ENCODE measurements at places on chromosomes 2 and 18.
A peak's percentile ranks its signal among the peaks of the same experiment; 100 is the strongest.

DNA sequence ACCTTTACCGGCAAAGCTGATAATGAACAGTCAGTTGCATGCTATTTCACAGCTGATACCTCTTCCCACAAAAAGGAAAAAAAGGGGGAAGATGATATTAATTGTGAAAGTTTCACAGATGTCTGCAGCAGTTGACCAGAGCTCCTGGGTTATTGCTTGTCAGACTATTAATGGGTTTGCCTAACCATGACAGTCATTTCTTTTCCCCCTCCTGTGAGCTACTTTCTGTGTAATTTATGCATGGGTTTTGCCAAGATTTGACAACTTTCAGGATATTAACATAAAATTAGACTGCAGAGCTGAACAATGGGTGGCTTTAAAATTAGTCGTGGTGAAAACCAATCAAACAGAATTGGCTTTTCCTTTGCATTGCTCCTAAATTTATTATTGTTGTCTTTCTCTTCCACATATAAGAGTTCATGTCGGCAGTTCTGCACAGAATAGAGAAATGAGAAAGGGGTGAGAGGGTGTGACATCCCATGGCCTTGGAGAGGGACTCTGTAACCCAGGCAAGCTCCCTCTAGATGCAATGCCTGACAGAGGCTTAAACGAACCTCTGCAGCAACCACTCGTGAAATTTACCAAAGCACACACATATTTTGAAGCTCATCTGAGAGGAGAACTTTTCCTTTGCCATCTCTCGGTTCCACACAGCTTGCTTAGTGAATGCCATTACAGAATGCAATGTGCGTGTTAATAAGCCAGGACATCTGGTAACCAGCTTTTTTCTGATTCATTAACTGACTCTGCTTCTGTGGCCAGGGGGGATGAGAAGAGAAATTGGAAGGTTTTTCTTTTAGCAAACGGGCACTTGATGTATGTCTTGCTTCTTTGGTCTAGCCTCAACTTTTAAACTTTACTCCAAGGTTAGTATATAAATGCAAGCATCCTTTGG is 82.2 kb upstream of the ITGA4 start:
- no peak for DNase-seq

GRCh38 chr2:169528271-169528701 is 18.8 kb downstream of the KLHL41 start:
- DNase-seq, result peak; percentile 62

DNA sequence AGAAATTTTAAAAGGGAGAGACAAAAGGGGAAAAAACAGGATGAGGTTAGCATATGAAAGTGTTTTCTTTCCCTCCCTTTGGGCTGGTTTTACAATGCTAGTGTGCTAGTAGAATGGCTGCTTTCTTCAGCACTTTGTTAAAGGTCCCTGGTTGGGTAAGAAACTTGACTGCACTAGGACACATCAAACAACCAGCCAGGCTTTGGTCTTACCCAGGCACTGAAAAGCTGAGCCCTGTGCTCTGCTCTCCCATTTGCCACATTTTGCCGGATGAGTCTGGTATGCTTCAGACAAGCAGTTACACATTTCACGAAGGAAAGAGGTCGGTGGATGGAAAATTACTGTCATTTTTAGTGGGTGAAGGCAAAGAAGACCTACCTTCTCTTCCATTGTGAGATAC is 242.0 kb downstream of the DPP10 start:
- peak; percentile 28 for DNase-seq

GRCh38 chr2:100321179-100321865 is 979 bp downstream of the LONRF2 start:
- DNase-seq, result peak; percentile 67

DNA sequence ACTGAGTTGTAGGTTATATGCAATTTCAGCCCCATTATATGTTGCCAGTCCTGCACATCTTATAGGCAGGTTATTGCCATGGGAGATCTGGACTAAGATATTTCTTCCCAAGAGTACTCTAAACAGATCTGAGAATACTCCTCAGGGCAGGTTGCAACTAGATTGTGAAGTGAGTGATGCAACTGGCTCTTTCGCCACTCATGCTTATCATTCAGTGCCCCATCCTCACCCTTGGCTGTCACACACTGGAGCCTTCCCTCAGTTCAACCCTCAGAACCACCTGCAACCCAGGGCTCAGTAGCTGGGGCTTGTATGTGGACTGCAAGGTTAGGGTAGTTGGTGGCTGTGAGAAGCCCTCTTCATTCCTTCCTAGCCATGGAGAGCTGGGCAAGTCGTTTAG is 14.1 kb downstream of the MERTK start:
- DNase-seq, result no peak

Measured in NT2/D1 (cell line).